ENCODE measurements at places on chromosomes 2 and 18. TPM values are rescaled to one million over a fixed set of nuclear protein-coding genes. Genes with fewer than 3 reads are reported as not detected.

NFATC1 gene
- total RNA-seq = 17.2 TPM

TGFBRAP1 gene
- 25.8 TPM for total RNA-seq

EPB41L3 gene
- 44.6 TPM for total RNA-seq

ATF2 gene
- 55.6 TPM for total RNA-seq

GREB1L gene
- 0.79 TPM for total RNA-seq

DNA sequence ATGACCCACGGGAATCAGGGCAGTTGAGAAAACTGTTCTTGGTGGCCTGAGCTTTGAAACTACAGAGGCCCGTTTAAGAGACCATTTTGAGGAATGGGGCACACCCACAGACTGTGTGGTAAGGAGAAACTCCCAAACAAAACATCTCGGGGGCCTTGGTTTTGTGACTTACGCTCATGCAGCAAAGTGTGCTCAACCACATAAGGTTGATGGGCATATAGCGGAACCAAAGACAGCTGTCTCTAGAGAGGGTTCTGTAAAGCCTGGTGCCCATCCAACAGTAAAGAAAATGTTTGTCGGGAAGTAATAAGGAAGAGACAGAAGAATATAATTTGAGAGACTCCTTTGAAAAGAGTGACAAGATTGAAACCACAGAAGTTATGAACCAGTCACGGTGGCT is 5.4 kb downstream of the MRO start:
- DNase-seq = no peak

DNA sequence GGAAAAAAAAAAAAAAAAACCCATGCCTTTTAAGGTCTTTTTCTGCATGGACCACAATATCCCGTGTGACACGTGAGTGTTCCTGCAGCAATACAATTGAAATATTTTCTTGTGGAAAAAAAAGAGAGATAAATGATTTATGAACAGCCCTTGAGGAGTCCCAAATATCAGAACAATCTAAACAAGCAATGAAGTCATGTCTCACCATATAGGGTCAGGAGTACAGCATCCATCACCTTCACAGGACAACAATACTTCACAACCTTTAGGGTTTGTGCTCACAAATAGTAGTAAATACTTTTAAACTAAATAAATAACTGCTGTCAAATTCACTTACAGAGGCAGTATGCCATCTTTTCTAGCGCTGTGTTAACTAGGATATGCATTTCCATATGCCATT is 87.9 kb downstream of the ZEB2 start:
- DNase-seq = no peak

DNA sequence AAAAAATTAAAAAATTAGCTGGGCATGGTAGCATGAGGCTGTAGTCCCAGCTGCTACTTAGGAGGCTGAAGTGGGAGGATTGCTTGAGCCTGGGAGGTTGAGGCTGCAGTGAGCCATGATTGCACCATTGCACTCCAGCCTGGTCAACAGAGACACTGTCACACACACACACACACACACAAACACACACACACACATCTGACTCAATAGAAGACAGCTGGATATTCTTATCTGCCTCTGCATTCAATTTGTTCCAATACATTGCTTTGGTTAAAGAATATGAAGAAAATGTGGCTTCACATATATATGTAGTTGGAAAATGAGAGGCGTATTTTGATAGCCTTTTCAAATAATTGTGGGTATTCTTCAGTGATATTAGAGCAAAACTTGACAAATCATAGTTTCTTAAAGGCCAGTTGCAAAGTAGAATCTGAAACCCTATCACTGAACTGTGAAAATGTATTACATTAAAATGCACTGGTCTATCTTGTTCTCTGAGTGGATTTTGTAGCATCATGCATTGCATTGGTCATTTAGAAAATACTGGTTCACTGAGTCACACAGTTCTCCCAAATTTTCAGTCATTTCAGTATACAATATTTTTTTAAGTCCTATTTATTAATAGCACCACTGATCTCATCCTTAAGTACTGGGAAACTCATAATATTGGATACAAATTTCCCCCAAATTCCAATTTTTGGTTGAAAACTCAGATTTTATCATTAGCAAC is 140.9 kb downstream of the MCFD2 start:
- DNase-seq = no peak

DNA sequence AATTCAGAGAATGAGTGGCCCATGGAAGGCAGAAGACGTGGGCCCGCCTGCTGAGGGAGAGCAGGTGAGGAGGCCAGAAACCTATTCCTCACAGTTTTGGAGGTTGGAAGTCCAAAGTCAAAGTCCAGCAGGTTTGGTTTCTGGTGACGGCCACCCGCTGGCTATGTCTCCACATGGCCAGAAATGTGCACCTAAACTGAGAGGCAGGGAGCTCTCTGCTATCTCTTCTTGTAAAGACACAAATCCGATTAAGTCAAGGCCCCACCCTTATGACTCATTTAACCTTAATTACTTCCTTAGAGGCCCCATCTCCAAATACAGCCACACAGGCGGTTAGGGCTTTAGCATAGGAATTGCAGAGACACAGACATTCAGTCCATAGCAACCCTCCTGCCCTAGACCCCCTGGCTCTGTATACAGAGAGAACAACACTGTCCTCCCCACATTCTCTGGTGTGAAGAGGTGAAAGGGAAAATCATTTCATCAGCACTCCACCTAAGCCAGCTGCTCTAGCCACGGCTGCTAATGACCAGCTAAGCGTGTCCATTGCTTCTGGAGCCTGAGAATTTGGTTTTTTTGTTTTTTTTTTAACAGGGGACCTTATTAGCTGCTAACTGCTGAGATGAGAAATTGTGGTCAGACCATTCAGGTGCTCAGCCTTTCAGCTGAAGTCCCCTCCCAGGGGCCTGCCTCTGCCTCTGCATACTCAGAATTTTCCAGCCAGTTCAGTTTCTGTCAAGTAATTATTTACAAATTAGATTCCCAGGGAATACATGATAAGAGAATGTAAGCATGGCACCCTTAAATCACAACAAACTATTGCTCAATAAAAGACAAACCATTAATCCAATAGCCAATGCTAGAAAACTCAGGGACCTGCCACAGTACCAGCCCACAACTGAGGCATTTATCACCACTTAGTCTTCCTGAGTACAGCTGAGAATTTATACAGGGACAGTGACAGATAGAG is 368.7 kb upstream of the ID2 start:
- no peak for DNase-seq

DNA sequence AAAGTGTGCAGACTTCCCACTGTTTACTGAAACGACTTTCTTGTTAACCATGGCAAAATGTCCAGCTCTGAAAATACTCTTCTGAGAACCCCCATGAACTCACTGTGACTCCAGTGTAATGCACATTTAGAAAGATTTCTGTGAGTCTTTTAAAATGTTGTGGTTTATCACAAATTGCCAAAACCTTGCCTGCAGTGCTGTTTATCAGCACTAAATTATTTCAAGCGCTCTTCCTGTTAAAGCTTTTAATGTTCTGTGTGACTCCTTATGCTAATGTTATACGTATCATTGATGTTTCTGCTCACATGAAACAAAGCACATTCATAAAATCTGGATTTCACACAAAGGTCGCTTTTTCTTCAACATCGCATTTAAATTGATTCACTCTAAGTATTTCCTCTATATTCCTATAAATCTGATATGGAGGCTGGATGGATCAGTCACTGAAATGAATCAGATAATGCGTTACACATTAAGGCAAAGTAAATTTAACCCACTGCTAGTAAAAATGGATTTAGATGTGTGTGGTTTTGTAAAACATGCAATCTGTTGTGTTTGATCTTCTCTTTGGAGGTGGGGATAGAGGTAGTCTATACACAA is 521.2 kb downstream of the NYAP2 start:
- no peak for DNase-seq

GRCh38 chr2:71559080-71559827 is 105.9 kb downstream of the DYSF start:
- no peak for DNase-seq

GRCh38 chr2:23563673-23564614 is 179.0 kb downstream of the KLHL29 start:
- no peak for DNase-seq

DNA sequence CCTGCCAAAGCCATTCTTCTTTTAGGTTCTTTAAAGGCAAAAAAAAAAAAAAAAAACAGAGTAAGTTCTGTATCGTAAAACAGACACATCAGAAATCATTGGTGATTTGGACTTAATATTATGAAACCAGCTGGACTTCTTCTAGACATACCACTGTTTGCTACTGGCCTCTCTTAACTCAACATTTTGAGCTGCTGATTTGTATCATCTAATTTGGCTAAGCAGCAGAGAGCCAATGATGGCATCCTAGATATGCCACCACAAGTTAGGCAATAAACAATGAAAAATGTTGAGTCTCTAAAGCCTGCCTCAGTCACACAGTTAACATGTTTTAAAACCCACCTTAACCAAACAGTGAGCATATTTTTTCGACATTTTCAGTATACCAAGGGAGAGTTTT is 1034.3 kb upstream of the NXPH2 start:
- DNase-seq = no peak
